ENCODE measurements at places on chromosomes 12 and 14.

DNA sequence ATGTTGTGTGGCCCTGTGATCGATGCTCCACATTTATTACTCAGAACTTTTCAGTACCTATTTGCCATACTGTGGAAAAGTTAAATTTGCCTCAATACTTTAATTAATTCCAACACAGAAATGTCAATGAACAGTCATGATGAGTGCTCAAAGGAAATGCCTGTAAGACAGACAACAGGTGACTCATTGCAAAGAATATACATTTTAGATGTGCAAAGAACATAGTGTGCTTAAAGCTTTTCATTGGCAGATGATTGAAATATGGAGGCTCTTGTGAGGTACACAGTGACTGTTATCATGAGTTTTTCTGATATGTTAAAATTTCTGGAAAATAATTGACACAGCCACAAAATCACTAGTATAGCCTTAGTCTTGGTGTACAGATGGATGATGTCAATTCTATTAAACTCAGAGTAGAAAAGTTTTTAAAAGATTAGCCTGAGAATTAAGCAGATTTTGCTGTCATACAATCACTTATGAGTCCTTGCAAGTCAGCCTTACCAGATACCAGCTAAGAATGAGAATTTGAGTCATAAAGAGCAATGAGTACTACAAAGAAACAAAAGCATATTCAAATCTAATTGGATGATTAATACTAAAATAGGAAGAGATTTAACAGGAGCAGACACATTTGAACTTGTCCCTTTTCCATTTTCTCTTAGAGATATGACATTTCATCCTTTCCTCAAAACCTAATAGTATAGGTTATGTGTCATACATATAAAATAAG, 544.1 kb downstream of the KCNH5 start:
- DNase-seq: no peak

DNA sequence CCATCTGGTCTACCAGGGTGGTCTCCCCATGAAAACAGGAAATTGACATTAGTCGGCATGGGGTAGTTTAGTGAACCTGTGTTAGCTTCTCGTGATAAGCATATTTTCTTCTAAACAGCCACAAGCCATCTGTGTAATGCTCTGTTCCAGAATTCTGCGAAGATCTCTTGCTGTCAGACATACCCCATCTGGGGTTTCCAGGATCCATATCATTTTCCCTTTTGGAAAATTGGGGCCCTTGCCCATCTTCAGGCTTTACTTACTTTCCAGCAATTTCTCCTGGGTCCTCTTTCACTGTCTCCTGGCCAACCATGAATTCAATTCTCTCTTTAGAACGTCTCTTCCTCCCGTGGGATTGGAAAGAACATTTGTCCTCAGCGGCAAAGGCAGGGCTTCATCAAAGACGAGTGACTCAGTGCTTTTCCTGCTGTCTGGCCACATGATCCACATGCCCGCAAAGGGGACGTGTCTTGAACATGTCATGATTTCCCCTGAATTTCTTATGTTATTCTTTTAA, 21.4 kb upstream of the NCOR2 start:
- peak; percentile 51 for DNase-seq

DNA sequence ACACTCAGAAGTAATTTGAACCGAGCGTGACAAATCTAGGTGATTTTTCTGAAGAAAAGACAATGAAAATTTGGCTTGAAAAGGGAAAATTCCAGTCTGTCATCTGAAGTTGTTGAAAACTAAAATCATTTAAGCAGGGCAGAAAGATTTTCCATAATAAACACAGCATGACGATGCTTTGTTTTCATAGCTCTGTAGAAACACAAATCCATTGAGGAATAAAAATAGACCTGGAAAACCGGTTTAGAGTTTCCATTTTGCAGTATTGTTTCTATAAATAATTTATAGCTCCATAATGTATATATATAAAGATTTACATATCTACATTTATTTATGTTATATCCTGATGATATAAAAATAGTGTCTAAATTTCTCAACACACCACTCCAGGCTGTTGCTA, 1918.5 kb upstream of the FLRT2 start:
- no peak for DNase-seq

DNA sequence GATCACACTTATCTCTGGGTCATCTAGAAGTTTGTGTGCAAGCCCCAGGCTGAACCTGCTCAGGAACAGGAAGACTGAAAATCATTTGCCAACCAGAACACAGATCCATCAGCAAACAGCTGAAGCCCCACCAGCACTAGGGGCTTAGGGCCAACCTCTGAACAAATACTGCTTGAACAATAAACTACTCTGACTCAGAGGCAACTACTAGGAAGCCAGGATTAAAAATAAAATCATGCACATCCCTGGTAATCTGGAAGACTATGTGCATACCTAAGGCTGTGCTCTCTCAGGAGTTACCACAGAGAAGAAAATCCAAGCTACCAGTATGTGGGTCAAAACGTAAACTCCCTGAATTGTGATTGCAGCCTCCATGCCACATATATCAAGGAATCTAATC, 15.9 kb downstream of the GALNT8 start:
- DNase-seq: no peak

- no peak for DNase-seq
Measured at GRCh38 chr12:118682656-118683055, 298.7 kb upstream of the SRRM4 start.

GRCh38 chr14:67577181-67577808, 22.8 kb downstream of the PIGH start:
- DNase-seq: no peak

GRCh38 chr14:29554335-29554734, 373.3 kb downstream of the PRKD1 start:
- DNase-seq: no peak

DNA sequence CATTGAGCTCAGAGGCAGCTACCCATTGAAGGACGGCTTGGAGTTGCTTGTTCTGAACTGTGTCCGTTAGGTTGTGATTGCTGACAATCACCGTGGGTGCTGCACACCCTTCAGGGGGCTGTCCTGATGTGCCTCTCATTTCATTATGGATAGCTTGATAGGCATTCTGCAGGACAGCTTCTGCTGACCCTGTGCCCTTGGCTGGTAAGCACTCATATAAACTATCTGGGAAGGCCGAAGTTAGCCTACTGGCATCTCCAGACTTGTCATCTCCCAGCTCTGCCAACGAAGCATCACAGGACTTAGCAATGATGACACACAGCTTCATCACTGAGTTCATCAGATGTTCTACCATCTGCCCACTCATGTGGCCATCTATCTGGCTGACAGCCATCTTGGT, 22.3 kb downstream of the AKAP3 start:
- no peak for DNase-seq

GRCh38 chr14:58584383-58584782, 53.4 kb upstream of the DACT1 start:
- DNase-seq: no peak

GRCh38 chr14:85464135-85464895, 65.6 kb upstream of the FLRT2 start:
- no peak for DNase-seq

DNA sequence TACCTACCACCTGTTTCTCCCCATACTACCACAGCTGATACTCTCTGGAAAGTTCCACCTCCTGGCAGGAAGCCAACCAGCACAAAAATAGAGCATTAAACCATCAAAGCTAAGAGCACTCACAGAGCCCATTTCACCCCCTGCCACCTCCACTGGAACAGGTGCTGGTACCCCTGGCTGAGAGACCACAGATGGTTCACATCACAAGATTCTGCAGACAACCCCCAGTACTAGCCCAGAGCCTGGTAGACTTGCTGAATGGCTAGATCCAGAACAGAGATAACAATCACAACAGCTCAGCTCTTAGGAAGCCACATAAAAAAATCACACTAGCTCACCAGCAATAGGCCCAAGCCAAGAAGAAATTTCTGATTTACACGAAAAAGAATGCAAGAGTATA, 855.2 kb downstream of the FSCB start:
- DNase-seq: no peak

- no peak for DNase-seq
Measured at GRCh38 chr14:94269156-94269555, 23.9 kb downstream of the SERPINA10 start.

DNA sequence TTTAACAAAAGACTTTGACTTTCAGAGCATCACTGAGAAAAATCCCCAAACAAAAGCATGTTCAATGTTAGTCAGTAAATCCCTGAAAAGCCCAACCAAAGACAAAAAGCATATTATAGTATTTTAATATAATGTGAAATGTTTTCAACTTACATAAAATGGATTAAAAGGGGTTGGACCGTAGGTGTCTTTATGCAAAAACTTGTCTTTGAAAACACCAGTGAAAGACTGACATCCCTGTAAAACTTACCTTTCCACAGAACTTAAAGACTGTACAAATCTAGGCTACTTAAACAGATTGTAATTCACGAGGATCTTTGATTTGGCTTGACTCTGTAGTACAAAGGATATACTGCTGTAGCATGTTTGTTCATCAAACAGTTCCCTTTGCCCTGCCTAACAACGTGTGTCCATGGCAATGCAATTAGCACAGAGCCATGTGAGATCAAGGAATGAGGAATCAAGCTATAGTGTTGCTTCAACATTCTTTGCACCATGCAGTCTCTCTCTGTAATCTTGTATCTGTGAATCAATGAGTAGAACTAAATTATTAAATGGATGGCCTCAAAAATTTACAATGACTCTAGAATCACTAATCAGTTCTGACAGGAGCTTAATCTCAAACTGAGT, 138.5 kb upstream of the SYT1 start:
- no peak for DNase-seq

DNA sequence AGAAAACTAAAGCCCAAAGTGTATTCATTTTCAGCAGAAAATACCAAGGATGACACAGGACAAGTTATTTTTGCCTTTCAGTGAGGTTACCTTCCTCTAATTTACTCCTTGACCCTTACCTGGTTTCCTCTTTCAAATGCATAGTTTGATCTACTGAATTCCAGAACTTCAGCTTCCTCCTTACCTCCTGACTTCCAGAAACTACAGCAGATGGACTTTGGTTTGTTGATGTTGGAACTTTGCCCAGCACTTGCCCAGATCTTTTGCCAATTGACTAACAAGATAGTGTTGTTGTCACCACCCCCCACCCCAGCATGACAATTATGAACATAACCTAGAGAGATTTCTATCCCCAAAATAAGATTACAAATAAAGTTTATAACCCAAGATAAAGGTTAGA, 63.2 kb downstream of the NAV3 start:
- peak; percentile 5 for DNase-seq

- DNase-seq: no peak
Measured at GRCh38 chr12:54068418-54069070, 14.9 kb downstream of the HOXC4 start.

- DNase-seq: no peak
Measured at GRCh38 chr12:76018111-76018510, 13.5 kb downstream of the PHLDA1 start.

DNA sequence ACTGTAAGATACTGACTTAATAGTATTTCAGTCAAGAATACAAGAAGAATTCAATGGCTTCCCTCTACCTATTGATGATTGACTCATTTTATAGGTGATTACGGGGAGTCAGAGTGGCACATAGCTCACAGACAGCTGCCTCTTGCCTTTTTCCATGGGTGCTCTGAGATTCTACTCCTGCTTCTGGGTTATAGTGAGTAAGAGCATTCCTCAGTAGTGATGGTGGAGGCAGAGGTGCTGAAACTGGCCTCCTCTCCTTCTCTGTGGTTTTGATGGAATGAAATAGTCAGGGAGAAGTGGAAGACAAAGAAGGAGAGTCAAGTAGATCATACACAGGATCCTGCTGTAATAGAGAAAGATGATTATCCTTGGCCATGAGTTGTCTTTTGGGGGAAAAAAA, 438.2 kb upstream of the FAR2 start:
- DNase-seq: no peak

DNA sequence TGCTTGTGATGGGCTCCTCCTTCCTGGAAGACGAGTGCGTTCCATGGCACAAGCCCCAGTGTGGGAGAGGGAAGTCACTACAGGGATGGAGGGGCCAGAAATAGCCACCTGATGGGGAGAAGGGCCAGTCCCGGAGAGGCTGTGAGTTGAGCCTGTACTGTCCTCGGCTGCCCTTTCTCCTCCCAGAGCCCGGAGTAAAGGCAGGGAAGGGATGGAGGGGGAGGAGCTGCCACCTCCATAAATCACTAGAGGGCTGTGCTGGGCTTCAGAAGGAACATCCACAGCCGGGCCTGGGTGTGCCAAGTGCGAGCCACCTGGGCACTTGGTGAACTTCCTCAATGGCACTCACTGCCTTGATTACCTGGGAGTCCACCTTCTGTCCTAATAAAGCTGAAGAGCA, 110.1 kb downstream of the RBM19 start:
- peak; percentile 52 for DNase-seq

- no peak for DNase-seq
Measured at GRCh38 chr14:38512236-38512635, 256.3 kb upstream of the CLEC14A start.

DNA sequence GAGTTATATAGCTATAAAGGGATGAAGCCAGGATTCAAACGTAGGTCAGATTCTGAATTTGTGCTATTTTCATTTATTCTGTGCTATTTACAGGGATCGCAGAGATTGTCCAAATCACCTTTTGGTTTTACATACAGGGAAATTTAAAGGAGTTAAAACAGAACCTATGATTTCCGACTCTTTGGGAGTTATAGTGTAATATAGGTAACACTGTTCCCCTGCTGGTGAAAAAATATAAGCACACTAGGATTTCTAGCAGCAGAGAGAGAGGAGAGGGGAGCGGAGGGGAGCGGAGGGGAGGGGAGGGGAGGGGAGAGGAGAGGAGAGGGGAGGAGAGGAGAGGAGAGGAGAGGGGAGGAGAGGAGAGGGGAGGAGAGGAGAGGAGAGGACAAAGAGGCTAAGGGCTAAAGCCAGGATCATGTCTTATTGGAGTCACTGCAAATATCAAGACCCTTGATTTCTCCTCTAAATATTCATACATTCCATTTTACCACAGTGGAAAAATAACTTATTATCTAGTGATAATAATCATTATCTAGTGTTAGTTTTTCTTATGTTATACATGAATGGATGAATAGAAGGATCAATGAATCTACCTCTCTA, 46.2 kb upstream of the KCNH5 start:
- DNase-seq: no peak

DNA sequence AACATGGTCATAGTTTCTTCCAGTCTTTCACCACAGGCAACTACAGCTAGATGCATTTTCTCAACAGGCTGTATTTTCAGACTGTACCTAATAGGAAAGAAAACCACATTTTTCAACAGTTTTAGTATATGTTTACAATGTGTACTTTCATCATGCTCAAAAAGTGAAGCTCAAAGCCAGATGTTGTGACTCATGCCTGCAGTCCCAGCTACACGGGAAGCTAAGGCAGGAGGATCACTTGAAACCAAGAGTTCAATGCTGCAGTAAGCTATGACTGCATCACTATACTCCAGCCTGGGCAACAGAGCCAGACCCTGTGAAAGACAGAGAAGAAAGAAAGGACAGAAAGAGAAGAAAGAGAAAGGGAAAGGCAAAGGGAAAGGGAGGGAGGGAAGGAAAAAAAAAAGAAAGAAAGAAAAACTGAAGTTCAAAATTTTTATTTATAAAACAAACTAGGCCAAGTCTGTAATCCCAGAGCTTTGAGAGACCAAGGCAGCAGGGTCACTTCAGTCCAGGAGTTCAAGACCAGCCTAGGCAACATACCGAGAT, 25.5 kb downstream of the GXYLT1 start:
- no peak for DNase-seq

- peak; percentile 74 for DNase-seq
Measured at GRCh38 chr12:132336451-132337413, 7.3 kb upstream of the GALNT9 start.

- DNase-seq: no peak
Measured at GRCh38 chr12:91044586-91044985, 13.2 kb downstream of the KERA start.

GRCh38 chr14:94562022-94562421, 780 bp downstream of the SERPINA4 start:
- DNase-seq: no peak

Data from cerebellum (tissue), 4 donors.